GM23248 (cell line): ENCODE measurements at places on chromosomes 12 and 14. TPM values are rescaled to one million over a fixed set of nuclear protein-coding genes. Genes with fewer than 3 reads are reported as not detected.

DNA sequence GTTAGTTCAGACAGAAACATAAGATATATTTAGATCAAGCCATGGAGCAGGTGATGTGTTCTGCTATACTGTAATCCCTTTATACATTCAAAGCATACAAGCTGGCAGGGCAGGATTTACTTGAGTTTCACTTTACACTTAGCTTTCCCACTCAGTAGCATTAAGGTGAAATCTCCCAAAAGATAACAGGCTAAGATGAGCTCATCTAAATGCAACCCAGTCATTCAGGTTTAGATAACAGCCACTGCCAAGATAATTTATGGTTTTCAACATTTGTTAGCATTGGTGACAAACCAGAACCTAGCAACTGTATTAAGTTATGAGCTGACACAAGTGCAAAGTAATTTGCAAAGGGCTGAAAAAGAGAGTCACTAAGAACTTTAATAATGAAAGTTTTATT is 925.1 kb upstream of the ATXN7L3B start:
- no peaks in the 10 kb centered on the region for H3K36me3 ChIP-seq
- H3K27ac ChIP-seq: no peak overlapping the region
- H3K4me1 ChIP-seq: no peaks in the 10 kb centered on the region
- DNase-seq: no peak
- H3K27me3 ChIP-seq: no peaks in the 10 kb centered on the region
- no peak overlapping the region for H3K4me3 ChIP-seq

- H3K27me3 ChIP-seq: no peaks in the 10 kb centered on the region
- no peak overlapping the region for H3K4me3 ChIP-seq
- DNase-seq: peak; percentile 85
- H3K36me3 ChIP-seq: no peaks in the 10 kb centered on the region
- H3K27ac ChIP-seq: peak overlapping the region; percentile 78
- H3K4me1 ChIP-seq: peaks cover 39% of the 10 kb centered on the region
These were observed 61.7 kb upstream of the RFLNA start for GRCh38 chr12:124233041-124233796.

Gene CACNA2D4
- under 0.01 TPM in 1 of 2 replicates, not detected in the other for total RNA-seq

- H3K36me3 ChIP-seq: no peaks in the 10 kb centered on the region
- no peaks in the 10 kb centered on the region for H3K27me3 ChIP-seq
- no peak overlapping the region for H3K27ac ChIP-seq
- DNase-seq: no peak
- no peak overlapping the region for H3K4me3 ChIP-seq
These were observed 1584.4 kb upstream of the SEL1L start for GRCh38 chr14:83118029-83118428.

GRCh38 chr12:50246873-50247612 is 36.3 kb downstream of the LIMA1 start:
- H3K4me3 ChIP-seq: no peak overlapping the region
- H3K4me1 ChIP-seq: peaks cover 58% of the 10 kb centered on the region
- peak; percentile 97 for DNase-seq
- H3K36me3 ChIP-seq: no peaks in the 10 kb centered on the region
- no peaks in the 10 kb centered on the region for H3K27me3 ChIP-seq

DNA sequence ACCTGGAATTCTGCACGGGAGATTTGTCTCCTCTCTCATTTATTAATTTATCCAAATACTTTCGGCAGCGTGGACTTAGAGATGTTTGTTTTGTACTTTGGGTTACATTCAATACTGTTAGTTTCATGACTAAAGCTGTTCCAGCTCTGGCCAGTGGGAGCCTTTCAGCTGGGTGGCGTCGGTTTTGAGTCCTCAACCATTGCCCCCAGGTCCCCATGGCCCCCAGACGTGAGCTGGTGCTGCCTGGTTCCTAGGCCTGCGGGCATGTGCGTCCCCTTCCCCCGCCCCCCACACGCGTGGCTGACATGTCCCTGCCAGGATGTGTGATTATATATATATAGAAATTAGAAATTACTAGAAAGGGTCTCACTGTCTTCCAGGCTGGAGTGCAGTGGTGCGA is 48.2 kb downstream of the KIF26A start:
- H3K27me3 ChIP-seq: peaks cover 8% of the 10 kb centered on the region
- H3K4me3 ChIP-seq: no peak overlapping the region
- no peak for DNase-seq

Gene STXBP6
- 13.9 and 14.4 TPM in 2 replicates for total RNA-seq

DNA sequence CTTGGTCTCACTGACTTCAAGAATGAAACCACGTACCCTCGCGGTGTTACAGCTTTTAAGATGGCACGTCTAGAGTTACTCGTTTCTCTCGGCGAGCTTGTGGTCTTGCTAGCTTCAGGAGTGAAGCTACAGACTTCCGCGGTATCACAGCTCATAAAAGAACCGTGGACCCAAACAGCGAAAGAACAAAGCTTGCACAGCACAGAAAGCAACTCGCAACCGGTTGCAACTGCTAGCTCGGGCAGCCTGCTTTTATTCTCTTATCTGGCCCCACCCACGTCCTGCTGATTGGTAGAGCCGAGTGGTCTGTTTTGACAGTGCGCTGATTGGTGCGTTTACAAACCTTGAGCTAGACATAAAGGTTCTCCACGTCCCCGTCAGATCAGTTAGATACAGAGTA is 4.2 kb upstream of the CLEC4C start:
- no peaks in the 10 kb centered on the region for H3K36me3 ChIP-seq
- DNase-seq: no peak
- H3K4me3 ChIP-seq: no peak overlapping the region
- no peak overlapping the region for H3K27ac ChIP-seq

Gene TRPV4
- 0.65 and 1.6 TPM in 2 replicates for total RNA-seq

GRCh38 chr12:67442896-67443295 is 173.7 kb downstream of the CAND1 start:
- H3K4me3 ChIP-seq: no peak overlapping the region
- peaks cover 7% of the 10 kb centered on the region for H3K4me1 ChIP-seq
- H3K27me3 ChIP-seq: no peaks in the 10 kb centered on the region
- no peaks in the 10 kb centered on the region for H3K36me3 ChIP-seq
- H3K27ac ChIP-seq: no peak overlapping the region
- DNase-seq: no peak

Gene SERPINA4
- not detected in 2 replicates for total RNA-seq

Gene NT5DC3
- 4.3 and 5.2 TPM in 2 replicates for total RNA-seq

Gene DNAL1
- 5.9 and 6.3 TPM in 2 replicates for total RNA-seq

GRCh38 chr14:93160353-93160801 is 24.3 kb downstream of the MOAP1 start:
- H3K36me3 ChIP-seq: no peaks in the 10 kb centered on the region
- H3K4me1 ChIP-seq: no peaks in the 10 kb centered on the region
- no peak overlapping the region for H3K4me3 ChIP-seq
- H3K27me3 ChIP-seq: no peaks in the 10 kb centered on the region

- H3K4me3 ChIP-seq: no peak overlapping the region
- peak overlapping the region; percentile 29 for H3K27ac ChIP-seq
- DNase-seq: peak; percentile 95
- no peaks in the 10 kb centered on the region for H3K27me3 ChIP-seq
- H3K4me1 ChIP-seq: peaks cover 17% of the 10 kb centered on the region
These were observed 121.7 kb upstream of the FUT8 start for GRCh38 chr14:65290830-65291229.

DNA sequence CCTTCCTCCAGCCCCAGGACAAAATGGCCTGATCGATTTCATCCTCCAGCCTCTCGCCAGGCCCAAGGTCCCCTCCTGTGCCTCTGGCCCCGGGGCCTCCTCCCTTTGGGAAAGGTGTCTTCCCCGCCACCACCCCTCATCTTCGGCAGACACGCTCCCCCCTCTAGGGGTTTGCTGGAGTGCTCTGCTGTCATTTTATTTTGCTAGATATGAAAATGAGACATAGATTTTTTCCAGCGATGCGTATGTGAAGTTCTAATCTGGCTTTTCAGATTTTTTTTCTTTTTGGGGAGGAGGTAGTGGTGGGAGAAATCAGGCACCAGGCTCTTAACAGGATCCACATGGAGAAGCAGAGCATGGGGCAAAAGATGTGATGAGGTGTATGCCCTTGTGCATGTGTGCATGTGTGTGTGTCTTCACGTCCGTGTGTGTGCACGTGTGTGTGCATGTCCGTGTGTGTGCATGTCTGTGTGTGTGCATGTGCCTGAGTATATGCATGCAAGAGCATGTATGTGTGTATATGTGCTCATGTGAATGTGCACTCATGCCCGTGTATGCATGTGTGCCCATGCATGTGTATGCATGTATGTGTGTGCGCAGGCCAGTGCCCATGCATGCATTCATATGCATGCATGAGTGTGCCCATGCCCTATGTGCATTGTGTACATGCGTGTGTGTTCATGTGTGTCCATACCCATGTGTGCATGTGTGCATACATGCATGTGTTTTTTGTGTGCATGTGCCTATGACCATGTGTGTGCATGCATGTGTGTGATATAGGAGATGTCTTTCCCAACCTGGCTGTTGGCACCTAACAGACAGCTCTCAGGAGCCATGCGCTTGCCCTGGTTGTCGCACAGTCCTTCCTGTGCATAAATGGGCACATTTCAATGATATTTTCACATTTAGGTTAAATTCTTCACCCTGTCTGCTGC is 203.0 kb downstream of the RBM19 start:
- DNase-seq: no peak
- H3K27ac ChIP-seq: no peak overlapping the region
- peaks cover 7% of the 10 kb centered on the region; the same call in 1 of the 2 replicates for H3K4me1 ChIP-seq
- H3K27me3 ChIP-seq: peaks cover 42% of the 10 kb centered on the region

Gene FOXA1
- not detected in 2 replicates for total RNA-seq

Gene PLEKHH1
- under 0.01 TPM in 1 of 2 replicates, not detected in the other for total RNA-seq

DNA sequence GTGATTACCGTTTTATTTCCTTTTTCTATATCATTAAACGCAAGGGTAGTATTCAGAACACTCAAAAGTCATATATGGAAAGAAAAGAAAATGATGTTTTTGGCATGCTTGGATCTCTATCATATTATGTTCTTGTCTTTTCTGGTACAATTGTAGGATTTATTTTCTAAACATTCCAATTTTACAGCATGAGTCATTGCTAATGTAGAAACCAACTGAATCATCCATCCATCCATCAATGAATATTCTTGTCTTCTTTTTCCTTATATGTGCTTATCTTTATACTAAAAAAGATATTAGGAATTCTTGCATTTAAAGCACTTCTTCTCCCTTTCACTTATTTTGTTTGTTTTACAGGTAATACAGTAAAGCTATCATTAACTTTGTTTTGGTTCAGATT is 20.4 kb upstream of the AMIGO2 start:
- peak; percentile 37 for DNase-seq
- no peak overlapping the region for H3K4me3 ChIP-seq
- no peak overlapping the region for H3K27ac ChIP-seq
- H3K27me3 ChIP-seq: no peaks in the 10 kb centered on the region
- peaks cover 58% of the 10 kb centered on the region for H3K4me1 ChIP-seq
- H3K36me3 ChIP-seq: no peaks in the 10 kb centered on the region

GRCh38 chr12:124523071-124523470 is 44.3 kb downstream of the NCOR2 start:
- H3K27me3 ChIP-seq: no peaks in the 10 kb centered on the region
- H3K36me3 ChIP-seq: no peaks in the 10 kb centered on the region
- no peak overlapping the region for H3K4me3 ChIP-seq

DNA sequence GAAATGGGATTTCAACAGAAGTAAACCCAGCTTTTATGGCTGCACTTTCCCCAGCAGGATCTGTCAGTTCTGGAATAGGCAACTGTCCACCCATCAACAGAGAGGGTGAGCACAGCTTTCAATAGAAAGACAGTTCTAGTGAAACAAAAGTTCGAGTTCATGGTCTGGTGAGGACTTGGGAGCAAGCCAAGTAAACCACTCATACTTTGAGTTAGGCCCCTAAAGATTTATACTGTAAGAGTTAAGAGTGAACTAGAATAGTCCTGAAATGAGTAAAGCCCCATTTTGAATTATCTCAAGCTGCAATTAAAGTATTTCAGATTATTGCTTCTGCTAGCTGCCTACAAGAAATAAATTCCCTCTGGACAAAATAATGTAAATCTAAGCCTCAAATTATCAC is 82.6 kb downstream of the METTL25 start:
- H3K27me3 ChIP-seq: no peaks in the 10 kb centered on the region
- no peak overlapping the region for H3K4me3 ChIP-seq
- H3K4me1 ChIP-seq: no peaks in the 10 kb centered on the region
- no peak overlapping the region for H3K27ac ChIP-seq

- no peaks in the 10 kb centered on the region for H3K4me1 ChIP-seq
- H3K27ac ChIP-seq: no peak overlapping the region
- H3K4me3 ChIP-seq: no peak overlapping the region
- no peaks in the 10 kb centered on the region for H3K36me3 ChIP-seq
- DNase-seq: no peak
These were observed 85.2 kb downstream of the TMTC3 start for GRCh38 chr12:88227263-88227662.

DNA sequence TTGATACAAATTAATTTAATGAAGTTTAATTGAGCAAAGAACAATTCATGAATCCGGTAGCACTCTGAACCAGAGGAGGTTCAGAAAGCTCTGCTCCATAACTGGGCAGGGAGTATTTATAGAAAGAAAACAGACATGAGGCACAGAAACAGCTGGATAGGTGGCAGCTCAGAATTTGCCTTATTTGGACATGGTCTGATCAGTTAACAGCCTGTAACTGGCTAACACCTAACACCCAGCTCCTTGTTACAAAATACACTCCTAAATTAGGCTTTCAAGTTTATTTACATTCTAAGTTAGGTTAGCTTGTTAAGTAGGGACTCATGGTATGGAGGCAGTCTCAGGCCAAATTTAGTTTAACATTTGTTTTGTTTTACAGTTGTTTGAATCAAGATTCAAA is 67.8 kb upstream of the TMCC3 start:
- no peak overlapping the region for H3K4me3 ChIP-seq
- no peaks in the 10 kb centered on the region for H3K36me3 ChIP-seq
- no peak overlapping the region for H3K27ac ChIP-seq
- H3K4me1 ChIP-seq: no peaks in the 10 kb centered on the region
- no peak for DNase-seq

GRCh38 chr14:76465664-76466063 is 89.7 kb downstream of the ESRRB start:
- no peak for DNase-seq
- no peaks in the 10 kb centered on the region for H3K4me1 ChIP-seq
- H3K4me3 ChIP-seq: no peak overlapping the region
- no peak overlapping the region for H3K27ac ChIP-seq

Gene SLC6A15
- total RNA-seq: 2.6 and 3.2 TPM in 2 replicates

GRCh38 chr12:14846042-14846587 is 2.8 kb upstream of the ART4 start:
- H3K4me3 ChIP-seq: no peak overlapping the region
- H3K27ac ChIP-seq: no peak overlapping the region
- no peak for DNase-seq
